ENCODE measurements at places on chromosomes 7 and 10. TPM values are rescaled to one million over a fixed set of nuclear protein-coding genes. Genes with fewer than 3 reads are reported as not detected.

NEUROG3 gene
- total RNA-seq: 0.23 TPM

ACSM6 gene
- not detected for total RNA-seq

- DNase-seq: no peak
- H3K27ac ChIP-seq: no peak overlapping the region
- no peaks in the 10 kb centered on the region for H3K4me1 ChIP-seq
- H3K27me3 ChIP-seq: no peaks in the 10 kb centered on the region
- H3K36me3 ChIP-seq: no peaks in the 10 kb centered on the region
- no peak overlapping the region for H3K4me3 ChIP-seq
These were observed 822.0 kb downstream of the TNS3 start for GRCh38 chr7:46759711-46760480.

DNA sequence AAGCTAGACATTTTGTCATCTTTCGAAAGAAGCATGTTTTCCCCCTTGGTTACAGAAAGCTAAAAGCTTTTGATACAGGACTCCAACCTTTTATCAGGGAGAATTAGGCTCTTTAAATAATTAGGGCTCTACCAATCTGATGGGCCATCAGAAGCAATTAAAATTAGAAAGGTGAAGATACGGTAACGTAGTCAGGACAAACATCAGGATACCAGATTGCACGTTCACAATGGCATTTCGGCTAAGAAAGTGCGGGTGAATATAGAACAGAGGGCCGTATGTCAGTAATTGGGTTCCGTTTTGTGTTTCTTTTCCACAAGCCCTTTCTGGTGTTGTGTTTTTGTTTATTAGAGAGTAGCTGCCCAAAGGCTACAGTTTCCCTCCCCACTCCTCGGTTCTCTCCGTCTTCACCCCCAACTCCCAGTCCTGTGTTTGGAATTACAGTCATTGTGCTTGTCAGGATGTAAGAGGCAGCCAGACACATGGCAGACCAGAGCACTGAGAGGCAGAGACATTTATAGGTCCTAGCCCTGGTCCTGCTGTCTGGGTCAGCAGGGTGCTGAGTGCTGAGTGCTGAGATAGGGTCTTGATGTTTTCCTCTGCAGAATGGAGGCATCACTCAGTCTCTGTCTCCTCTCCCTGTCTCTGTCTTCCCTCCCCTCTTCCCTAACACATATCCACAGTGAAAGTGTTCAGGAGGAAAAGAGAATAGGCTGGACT lies 5.5 kb downstream of the PFKP start:
- H3K36me3 ChIP-seq: peaks cover 77% of the 10 kb centered on the region
- no peak overlapping the region for H3K4me3 ChIP-seq
- DNase-seq: no peak
- no peaks in the 10 kb centered on the region for H3K27me3 ChIP-seq
- H3K27ac ChIP-seq: peak overlapping the region; percentile 13

WNT2 gene
- total RNA-seq: not detected

- H3K27ac ChIP-seq: no peak overlapping the region
- H3K36me3 ChIP-seq: no peaks in the 10 kb centered on the region
- no peak overlapping the region for H3K4me3 ChIP-seq
- H3K27me3 ChIP-seq: peaks cover 8% of the 10 kb centered on the region
- H3K4me1 ChIP-seq: no peaks in the 10 kb centered on the region
These were observed 230.4 kb downstream of the USP6NL start for GRCh38 chr10:11381023-11381422.

- peak overlapping the region; percentile 81 for H3K4me3 ChIP-seq
- peaks cover 48% of the 10 kb centered on the region for H3K4me1 ChIP-seq
- peaks cover 36% of the 10 kb centered on the region for H3K36me3 ChIP-seq
- peak overlapping the region; percentile 80 for H3K27ac ChIP-seq
These were observed 460 bp downstream of the ANXA11 start for GRCh38 chr10:80204677-80205476.

- H3K27ac ChIP-seq: no peak overlapping the region
- no peak for DNase-seq
- H3K36me3 ChIP-seq: no peaks in the 10 kb centered on the region
- H3K4me1 ChIP-seq: no peaks in the 10 kb centered on the region
These were observed 529.1 kb upstream of the POM121L12 start for GRCh38 chr7:52506325-52506724.

SNX10 gene
- 42.4 TPM for total RNA-seq

DNA sequence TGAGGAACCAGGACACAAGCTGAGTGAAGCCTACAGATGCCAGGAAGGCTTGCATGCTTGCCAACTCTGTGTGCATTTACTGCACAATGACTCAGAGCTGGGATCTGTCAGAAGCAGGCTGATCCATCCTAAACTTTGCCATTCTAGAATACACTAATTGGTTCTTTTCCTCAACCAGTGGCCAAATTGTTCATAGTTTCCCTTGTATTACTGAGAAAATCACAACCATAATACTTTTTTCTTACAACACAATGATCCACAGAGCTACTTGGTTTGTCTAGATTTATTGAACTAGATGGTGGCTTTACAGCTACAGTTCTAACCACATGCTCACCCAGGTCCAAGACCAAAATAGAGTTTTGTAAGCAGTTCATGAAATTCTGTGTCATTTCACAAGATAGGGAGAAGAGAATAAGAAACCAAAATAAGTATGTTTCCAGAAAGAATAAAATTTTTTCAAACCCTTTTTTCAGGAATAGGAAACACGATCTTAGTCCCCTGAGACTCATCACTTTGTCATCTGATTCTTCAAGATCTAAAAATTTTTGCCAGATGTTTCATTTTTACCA lies 21.0 kb upstream of the LRRC17 start:
- H3K4me3 ChIP-seq: no peak overlapping the region
- no peaks in the 10 kb centered on the region for H3K27me3 ChIP-seq
- no peak for DNase-seq
- no peaks in the 10 kb centered on the region for H3K4me1 ChIP-seq

GRCh38 chr7:116584721-116585120 lies 59.9 kb downstream of the CAV1 start:
- no peak overlapping the region for H3K27ac ChIP-seq
- DNase-seq: no peak
- H3K36me3 ChIP-seq: no peaks in the 10 kb centered on the region

PITRM1 gene
- total RNA-seq: 53.7 TPM

PILRA gene
- total RNA-seq: 1.5 TPM

GRCh38 chr7:24701261-24702235 lies 55.7 kb downstream of the GSDME start:
- no peaks in the 10 kb centered on the region for H3K36me3 ChIP-seq
- no peak overlapping the region for H3K27ac ChIP-seq
- H3K27me3 ChIP-seq: no peaks in the 10 kb centered on the region
- peaks cover 7% of the 10 kb centered on the region for H3K4me1 ChIP-seq
- no peak overlapping the region for H3K4me3 ChIP-seq

GRCh38 chr10:22042557-22043326 lies 39.2 kb upstream of the DNAJC1 start:
- DNase-seq: no peak
- H3K36me3 ChIP-seq: no peaks in the 10 kb centered on the region
- H3K27me3 ChIP-seq: peaks cover 22% of the 10 kb centered on the region
- peaks cover 2% of the 10 kb centered on the region for H3K4me1 ChIP-seq

- no peaks in the 10 kb centered on the region for H3K36me3 ChIP-seq
- no peak for DNase-seq
- H3K4me1 ChIP-seq: no peaks in the 10 kb centered on the region
- H3K4me3 ChIP-seq: no peak overlapping the region
These were observed 301.3 kb upstream of the BMPER start for GRCh38 chr7:33604056-33604455.

MSS51 gene
- 2.8 TPM for total RNA-seq

DNA sequence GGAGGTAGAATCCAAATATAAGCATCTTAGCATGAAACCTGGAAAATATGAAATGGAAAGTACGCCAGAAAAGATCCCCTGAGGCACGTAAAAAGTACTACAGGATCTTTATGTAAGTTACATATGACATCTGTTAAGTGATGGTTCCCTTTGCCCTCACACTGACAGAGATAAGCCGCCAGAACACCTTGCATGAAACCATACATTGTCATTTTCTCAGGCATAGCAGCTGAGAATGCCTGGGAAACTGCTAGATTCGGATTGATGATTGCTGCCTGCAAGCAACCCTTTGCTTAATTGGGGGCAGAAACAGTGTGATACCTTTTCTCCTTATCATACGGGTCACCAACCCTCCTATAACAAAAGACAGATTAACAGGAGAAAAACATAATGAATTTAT lies 826.6 kb upstream of the LRRN3 start:
- no peaks in the 10 kb centered on the region for H3K36me3 ChIP-seq
- H3K4me1 ChIP-seq: no peaks in the 10 kb centered on the region
- no peak overlapping the region for H3K27ac ChIP-seq
- DNase-seq: no peak
- H3K27me3 ChIP-seq: no peaks in the 10 kb centered on the region

- H3K27ac ChIP-seq: no peak overlapping the region
- no peak overlapping the region for H3K4me3 ChIP-seq
- no peaks in the 10 kb centered on the region for H3K4me1 ChIP-seq
- no peaks in the 10 kb centered on the region for H3K36me3 ChIP-seq
- no peak for DNase-seq
These were observed 267.8 kb upstream of the SEMA3C start for GRCh38 chr7:81186691-81187090.

MALRD1 gene
- not detected for total RNA-seq

DNA sequence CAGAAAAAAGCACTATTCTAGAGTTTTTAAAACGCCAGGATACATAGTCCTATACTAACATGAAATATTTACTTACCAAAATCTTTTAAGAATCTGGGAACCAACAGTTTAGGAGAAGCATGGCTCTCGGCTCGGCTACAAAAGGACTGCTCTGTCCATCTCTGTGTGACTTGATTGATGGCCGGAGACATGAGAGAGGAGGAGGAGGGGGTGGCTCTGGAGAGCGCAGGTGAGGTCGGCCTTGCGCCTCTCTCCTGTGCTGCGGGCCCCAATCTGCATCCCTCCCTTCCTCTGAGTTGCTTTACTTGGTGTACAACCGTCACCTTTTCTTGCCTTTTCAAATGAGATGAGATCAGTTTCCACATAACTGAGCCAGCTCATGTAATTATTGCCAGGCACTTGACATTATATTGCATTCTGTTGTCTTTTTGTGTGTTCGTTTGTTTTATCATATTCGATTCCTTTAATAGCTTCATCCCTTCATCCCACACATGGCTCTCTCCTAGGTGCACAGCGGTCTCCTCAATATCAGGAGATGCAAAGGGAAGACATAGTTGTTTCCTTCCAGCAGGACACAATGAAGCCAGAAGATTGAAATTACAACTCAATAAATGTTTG lies 87.8 kb upstream of the KLF6 start:
- H3K36me3 ChIP-seq: no peaks in the 10 kb centered on the region
- no peak overlapping the region for H3K4me3 ChIP-seq
- no peak for DNase-seq
- H3K4me1 ChIP-seq: peaks cover 68% of the 10 kb centered on the region
- H3K27me3 ChIP-seq: no peaks in the 10 kb centered on the region

DNA sequence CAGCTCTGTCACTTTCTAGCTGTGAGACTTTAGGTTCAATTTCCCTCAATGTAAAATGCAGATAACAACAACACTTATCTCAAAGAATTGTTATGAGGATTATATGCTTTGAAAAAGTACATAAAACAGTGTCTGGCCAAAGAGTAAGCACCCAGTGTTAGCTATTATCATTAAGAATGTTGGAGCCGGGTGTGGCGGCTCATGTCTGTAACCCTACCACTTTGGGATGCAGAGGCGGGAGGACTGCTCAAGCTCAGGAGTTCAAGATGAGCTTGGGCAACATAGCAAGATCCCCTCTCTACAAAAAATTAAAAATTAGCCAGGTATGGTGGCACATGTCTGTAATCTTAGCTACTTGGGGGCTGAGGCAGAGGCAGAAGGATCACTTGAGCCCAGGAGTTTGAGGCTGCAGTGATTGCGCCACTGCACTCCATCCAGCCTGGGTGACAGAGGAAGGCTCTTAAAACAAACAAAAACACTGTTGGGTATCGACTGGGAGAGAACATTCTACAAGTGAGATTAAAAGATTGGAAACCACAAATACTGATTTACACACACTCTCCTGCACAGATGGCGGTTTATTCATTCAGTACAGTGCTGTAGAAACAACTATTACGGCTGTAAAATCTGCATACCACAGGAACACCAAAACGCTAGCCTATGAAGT lies 107.3 kb downstream of the PROSER2 start:
- DNase-seq: no peak
- peak overlapping the region; percentile 23 for H3K27ac ChIP-seq
- no peak overlapping the region for H3K4me3 ChIP-seq
- peaks cover 62% of the 10 kb centered on the region for H3K36me3 ChIP-seq
- H3K4me1 ChIP-seq: no peaks in the 10 kb centered on the region
- no peaks in the 10 kb centered on the region for H3K27me3 ChIP-seq

DNA sequence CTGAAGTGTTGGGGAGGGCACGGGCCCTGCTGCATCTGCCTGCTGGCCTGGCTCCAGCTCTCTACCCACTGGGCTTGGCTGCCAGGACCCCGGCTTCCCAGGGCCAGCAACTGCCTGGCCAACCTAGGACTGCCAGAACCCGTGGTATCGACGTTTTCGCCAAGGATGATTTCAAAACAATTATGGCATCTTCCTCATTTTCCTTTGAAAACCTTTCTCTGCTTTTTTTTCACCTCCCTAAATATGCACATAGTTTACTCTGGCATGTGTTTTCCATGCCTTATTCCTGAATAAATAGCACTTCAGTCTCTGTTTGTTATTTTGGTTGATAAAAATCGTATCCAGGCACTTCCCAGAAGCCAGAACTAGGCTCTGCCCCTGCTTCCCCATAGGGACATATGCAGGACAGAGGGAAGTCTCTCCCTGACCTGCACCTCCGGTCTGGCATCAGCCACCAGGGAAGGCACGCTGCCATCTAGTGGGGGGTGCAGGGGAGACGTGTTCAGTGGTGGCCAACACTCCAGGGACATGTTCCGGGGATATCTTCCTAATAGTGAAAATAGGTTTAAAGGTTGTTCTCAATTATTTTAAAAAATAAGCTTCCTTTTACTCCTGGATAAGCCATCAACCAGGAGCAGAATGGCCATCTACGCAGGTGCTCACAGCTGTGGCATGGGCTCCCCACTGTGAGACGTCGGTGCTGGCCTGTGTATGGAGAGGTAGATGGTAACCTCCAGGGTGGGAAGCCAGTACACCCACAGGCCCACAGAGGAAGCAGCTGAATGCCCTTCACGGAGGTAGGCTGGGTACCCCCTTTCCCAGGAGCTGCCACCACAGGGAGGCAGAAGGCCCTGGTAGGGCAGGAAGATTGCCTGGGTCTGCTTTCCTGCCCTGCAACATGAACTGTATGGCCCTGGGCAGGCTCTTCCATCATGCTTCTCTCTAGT lies 30.7 kb upstream of the ANTXRL start:
- H3K4me1 ChIP-seq: no peaks in the 10 kb centered on the region
- peaks cover 15% of the 10 kb centered on the region for H3K36me3 ChIP-seq
- DNase-seq: peak; percentile 48

DNA sequence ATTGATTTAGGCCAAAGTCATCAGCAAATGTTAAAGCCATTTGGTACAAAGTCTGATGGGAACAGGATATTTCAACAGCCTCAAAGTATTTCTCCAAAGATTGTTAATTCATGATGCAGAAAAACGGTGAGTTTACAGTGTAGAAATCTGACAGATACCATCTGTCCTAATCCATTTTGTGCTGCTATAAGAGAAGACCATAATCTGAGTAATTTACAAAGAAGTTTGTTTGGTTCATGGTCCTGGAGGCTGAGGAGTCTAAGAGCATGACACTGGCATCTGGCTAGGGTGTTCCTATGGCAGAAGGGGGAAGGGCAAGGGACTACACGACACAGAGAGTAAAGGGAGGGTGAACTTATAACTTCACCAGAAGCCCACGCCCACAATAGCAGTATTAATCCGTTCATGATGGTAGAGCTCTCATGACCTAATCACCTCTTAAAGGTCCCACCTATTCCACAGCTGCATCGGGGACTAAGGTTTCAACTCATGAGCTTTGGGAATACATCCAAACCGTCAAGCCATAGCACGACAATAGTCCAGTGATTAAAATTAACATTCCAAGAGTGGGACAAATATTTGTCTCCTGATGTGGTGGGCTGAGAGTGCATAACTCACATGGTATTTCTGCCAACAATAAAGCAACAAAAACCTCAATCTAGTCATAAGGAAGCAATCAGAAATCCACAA lies 298.6 kb upstream of the AKR1E2 start:
- peaks cover 4% of the 10 kb centered on the region for H3K27me3 ChIP-seq
- H3K4me1 ChIP-seq: no peaks in the 10 kb centered on the region
- no peak for DNase-seq
- no peak overlapping the region for H3K27ac ChIP-seq
